Activated CD4-positive, alpha-beta T cell treated with anti-CD3 and anti-CD28 coated beads, Interleukin-2, amount 10 ng/mL, durations not matched to agents 7 days and 5 days (primary cell): ENCODE measurements at places on chromosomes 12 and 14. TPM values are rescaled to one million over a fixed set of nuclear protein-coding genes. Genes with fewer than 3 reads are reported as not detected.

The GPR135 gene
- total RNA-seq: 1.6 TPM

The B4GALNT1 gene
- total RNA-seq: 0.62 TPM

The FERMT2 gene
- total RNA-seq: 0.25 TPM

The WNT5B gene
- 0.15 TPM for total RNA-seq

The PFDN5 gene
- 335 TPM for total RNA-seq

The CAPZA3 gene
- total RNA-seq: not detected
